ENCODE measurements at places on chromosomes 4 and X.

- no peak for DNase-seq
Observed at GRCh38 chr4:89212666-89213381, 94.8 kb downstream of the GPRIN3 start.

- DNase-seq = peak; percentile 24
Observed at GRCh38 chr4:88159229-88159725, 838 bp upstream of the ABCG2 start.

DNA sequence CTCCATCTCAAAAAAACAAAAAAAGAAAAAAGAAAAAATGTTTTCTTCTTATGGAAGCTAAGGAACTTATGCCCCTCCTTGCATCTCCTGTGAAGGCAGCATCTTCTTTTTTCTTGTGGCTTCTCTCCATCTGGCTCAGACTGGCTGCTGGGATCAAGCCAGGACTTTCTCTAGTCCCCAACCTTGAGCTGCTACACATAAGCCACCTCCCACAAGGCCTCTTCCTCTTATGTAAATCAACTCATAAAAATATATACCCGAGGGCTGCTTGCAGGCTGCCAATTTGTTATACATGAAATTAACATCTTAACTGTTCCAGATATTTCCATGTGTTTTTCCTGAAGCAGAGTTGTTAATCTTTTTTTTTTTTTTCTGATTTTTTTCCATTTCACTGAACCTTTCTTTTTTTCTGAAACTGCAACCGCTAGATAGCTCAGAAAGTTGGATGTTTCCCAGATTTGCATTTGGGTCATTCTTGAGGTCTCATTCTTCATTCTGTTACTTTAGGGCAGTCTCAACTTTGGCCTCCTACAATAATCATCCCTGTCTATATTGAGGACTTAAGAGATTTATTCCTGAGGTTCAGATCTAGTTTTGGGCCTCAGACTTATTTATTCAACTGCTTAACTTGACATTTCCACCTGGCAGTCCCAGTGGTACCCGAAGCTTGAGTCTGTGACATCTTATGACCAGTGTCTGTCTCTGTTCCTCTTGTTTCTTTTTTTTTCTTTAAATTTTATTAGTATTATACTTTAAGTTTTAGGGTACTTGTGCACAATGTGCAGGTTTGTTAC lies 10.3 kb downstream of the SNX25 start:
- DNase-seq = no peak

- no peak for DNase-seq
Observed at GRCh38 chr4:112416464-112416863, 99.5 kb downstream of the NEUROG2 start.

- no peak for DNase-seq
Observed at GRCh38 chr4:176614793-176615192, 177.9 kb downstream of the VEGFC start.

DNA sequence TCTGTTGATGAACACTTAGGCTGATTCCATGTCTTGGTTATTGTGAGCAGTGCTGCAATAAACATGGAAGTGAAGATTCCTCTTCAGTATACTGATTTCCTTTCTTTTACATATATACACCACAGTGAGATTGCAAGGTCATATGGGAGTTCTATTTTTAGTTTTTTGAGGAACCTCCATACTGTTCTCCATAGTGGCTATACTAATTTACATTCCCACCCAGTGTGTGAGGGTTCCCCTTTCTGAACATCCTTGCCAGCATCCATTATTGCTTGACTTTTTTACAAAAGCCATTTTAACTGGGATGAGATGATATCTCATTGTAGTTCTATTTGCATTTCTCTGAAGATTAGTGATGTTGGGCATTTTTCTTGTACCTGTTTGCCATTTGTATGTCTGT lies 80.5 kb upstream of the GALNT7 start:
- no peak for DNase-seq

GRCh38 chr4:48899432-48899749 lies 7.2 kb downstream of the OCIAD2 start:
- no peak for DNase-seq

DNA sequence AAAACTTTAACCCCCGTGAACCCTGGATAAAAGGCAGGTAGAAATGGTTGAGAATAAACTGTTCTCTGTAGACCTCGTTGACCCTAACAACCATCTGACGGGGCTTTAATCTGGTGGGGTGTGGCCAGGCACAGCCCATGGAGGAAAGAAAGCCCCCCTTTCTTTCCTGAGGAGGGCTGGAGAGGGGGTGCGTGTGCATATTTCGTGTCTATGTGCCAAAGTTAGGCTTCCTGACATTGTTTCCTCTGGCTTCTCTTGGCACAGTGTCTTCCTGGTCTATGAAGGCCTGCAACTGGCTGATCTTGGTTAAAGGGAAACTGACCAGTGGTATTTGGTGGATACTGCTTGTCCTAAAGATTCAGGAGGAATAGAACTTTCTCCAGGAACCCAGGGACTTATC lies 97.1 kb downstream of the MGST2 start:
- no peak for DNase-seq

GRCh38 chr4:169573889-169574288 lies 38.5 kb downstream of the NEK1 start:
- no peak for DNase-seq

- DNase-seq = no peak
Observed at GRCh38 chr4:109113521-109113920, 188.9 kb downstream of the COL25A1 start.

GRCh38 chr4:23847158-23847557 lies 42.7 kb downstream of the PPARGC1A start:
- no peak for DNase-seq

DNA sequence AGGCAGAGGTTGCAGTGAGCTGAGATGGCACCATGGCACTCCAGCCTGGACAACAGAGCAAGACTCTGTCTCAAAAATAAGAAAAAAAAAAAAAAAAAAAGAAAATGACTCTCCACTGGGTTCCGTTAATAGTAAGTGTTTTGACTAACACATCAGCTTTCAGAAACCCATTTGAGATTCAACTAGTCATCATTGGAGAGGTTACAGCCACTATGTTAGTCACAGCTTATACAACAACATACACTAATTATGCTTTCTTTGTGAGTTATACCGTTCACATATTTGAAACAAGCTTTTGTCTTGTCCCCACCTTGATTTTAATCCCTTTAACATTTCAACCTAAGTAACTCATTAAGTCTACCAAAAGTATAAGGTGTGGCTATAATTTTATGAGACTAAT lies 48.2 kb downstream of the HADH start:
- DNase-seq = no peak

DNA sequence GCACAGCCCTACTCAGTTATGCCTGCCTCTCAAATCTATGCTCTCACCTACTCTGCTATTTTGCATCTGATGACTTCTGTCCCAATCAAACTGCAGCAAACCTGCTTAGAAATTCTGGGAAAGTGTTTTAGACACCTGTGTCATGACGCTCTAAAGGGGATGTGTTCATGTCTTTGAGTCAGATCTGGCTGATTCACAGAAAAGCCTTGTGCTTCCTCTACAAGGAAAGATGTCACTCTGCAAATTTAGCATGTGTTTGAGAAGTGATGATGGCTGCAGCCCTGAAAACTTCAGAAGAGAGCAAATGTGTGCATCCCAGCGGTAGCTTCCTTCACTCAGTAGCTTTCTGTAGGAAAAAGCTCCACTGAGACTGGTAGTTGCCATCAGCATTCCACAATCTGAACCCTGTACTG lies 235.4 kb downstream of the MGST2 start:
- DNase-seq = peak; percentile 32

DNA sequence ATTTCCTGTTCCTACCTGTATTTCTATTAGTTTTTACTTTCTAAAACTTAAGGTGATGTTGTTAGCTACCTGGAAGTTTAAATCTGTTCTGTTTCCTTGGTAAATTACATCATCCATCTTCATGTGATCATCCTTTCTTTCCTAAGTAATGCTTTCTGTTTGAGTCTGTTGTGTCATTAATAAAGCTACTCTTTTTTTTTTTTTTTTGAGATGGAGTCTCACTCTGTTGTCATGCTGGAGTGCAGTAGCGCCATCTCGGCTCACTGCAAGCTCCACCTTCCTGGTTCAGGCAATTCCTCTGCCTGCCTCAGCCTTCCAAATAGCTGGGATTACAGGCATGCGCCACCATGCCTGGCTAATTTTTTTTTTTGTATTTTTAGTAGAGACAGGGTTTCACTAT lies 73.3 kb downstream of the FIP1L1 start:
- peak; percentile 14 for DNase-seq

- no peak for DNase-seq
Observed at GRCh38 chrX:103442536-103442901, 66.2 kb downstream of the BEX3 start.

GRCh38 chr4:158172261-158173258 lies at the start of gene GASK1B:
Gene GASK1B, minus strand, starts transcription at chr4:158173025. Its CDS starts 1,650 bp downstream, at chr4:158171375.
- peak; percentile 20 for DNase-seq

DNA sequence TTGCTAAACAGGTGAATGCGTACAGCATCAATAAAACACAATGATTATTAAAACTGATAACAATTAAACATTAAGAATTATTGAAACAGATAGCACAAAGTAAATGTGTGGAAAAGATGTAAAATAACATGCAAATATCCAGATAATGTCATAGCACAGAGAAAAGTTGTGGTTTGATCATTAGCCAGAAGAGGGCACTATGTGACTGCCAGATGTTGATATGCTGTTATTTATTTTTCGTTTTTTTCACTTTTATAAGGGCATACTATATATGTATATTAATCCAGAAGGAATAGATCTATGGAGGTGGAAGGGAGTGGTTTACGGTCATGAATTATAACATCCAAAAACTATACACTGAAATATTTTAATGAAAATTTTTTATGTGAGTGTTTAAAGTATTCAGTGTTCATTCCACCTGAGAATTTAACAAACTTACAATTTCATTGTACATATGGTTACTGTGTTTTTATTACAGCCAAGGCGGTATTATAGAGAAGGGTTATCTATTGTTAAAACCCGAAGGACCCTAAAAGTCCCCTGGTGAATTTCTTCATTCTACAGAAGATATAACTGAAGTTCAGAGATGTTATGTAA lies 211.9 kb upstream of the UGT8 start:
- peak; percentile 12 for DNase-seq

DNA sequence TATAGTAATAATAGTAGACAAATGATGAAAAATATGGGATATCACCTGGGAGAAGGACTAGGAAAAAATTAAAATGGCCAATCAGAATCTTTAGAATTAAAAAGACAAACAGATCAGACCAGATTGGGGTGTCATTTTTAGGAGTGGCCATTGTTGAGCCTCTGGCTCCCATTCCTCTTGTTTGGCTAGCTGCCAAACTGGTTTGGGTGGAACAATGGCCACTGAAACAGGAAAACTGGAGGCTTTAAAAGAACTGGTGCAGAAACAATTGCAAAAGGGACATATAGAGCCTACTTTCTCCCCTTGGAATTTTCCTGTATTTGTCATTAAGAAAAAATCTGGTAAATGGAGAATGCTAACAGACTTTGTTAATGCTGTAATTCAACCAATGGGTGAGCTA lies 294.8 kb upstream of the DKK2 start:
- no peak for DNase-seq

GRCh38 chr4:1345903-1346780 lies 866 bp upstream of the UVSSA start:
- DNase-seq = peak; percentile 48

DNA sequence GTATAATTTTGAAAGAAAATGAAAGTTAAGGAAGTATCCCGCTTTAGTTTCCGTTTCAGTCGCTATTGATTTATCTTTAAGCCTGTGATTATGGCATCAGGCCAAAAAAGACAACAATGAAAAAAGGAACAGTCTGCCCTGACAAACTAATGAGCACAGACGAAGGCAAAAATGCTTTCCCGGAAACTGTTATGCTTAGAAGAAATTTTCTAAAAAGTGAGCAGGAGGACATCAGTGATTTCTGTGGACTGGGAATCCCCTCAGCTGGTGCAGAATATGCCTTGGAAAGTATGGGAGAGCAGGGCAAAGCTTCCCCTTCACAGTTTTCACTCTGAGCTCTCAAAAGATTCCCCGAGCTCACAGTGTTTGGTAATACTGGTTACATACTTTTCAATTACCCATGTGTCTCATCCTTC lies 5.1 kb upstream of the CXCL10 start:
- peak; percentile 30 for DNase-seq

DNA sequence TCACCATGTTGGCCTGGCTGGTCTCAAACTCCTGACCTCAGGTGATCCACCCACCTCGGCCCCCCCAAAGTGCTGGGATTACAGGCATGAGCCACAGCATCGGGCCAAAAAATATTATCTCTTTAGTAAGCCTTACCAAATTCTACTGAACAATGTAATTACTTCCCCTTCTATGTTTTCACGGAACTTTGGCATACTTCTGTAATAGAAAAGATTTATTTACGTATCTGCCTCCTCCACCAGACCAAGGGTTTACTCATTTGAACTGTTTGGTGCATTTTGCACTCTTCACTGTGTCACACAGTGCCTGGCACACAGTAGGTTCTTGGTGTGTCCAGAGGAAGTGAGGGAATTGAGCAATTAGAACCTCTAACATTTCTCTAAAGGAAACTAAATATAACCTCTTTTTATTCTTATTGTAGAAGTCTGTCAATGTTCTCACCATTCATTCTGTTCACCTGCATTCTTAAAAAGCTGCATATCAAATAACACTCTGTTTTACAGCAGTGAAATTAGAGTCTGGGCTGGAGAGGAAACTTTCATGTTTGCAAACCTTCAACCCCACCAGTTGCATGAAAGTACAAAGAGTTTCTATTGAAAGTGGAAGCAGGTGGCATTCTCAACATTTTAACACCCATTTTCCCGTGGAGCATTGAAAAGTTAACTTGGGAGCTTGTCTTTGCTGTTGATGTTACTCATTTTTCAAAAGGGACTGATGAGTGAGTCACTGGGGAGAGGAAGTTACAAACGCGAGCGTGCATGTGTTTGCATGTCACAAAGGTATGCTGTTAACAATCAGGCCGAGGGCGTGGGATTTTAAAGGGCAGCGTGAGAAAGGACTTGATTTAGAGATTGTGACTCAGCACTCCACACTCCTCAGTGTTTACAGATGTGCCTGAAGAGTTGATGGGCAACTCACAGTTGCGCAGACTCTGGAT lies 314.1 kb downstream of the STK32B start:
- no peak for DNase-seq
